ENCODE measurements at places on chromosomes 3 and 15.

DNA sequence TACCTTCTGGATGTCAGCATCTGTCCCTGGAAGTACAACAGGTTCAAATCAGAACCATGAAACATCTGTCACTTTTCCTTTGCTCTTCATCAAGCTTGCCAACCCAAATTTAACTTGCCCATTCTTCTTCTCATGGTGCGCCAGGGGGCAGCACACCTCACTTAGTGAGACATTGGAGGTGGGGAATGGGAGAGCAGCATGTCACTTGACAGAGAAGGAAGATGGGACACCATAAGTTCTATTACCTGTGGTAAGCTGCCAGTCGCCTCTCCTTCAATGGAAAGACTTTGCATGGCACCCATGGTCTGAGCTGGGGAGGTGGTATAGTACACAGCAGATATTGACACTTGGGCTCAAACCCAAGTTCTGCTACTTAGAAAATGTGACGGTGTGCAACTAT, 2.9 kb downstream of the SCN5A start:
- DNase-seq: no peak

- DNase-seq: no peak
These were observed 1.2 kb upstream of the EDEM1 start for GRCh38 chr3:5186089-5186857.

DNA sequence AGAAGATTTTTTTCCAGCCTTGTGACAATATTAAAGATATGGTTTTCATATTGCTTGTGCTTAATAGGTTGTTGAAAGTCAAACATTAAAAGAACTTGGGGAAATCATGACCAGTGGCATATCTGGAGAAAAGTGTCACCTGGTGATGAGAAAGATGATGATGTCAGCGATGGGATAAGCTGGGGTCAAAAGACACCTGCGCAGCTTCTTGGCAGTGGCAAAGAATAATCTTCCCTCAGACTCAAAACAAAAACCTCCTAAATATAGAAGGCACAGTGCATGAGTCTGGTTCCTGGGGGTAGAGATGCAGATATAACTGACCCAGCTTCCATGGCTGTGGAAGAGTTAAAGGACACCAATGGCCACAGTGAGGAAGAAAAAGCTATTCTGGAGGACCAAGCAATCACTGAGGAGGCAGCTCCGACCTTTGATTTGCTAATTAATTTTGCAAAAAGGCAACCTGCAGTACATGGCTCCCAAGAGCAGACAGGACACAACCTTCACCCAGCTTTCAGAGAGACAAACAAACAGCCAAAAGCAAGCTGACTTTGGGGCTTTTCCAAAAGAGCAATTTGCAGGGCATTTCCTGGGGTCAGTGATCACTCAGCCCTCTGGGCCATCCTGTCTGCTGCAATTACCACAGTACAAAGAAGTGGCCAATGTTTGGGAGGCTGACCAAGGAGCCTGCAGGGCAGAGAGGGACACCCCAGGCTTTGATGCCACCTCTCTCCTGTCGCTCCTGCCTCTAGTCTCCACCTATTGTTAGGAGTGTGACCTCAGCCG, 17.6 kb upstream of the SEMA5B start:
- no peak for DNase-seq

DNA sequence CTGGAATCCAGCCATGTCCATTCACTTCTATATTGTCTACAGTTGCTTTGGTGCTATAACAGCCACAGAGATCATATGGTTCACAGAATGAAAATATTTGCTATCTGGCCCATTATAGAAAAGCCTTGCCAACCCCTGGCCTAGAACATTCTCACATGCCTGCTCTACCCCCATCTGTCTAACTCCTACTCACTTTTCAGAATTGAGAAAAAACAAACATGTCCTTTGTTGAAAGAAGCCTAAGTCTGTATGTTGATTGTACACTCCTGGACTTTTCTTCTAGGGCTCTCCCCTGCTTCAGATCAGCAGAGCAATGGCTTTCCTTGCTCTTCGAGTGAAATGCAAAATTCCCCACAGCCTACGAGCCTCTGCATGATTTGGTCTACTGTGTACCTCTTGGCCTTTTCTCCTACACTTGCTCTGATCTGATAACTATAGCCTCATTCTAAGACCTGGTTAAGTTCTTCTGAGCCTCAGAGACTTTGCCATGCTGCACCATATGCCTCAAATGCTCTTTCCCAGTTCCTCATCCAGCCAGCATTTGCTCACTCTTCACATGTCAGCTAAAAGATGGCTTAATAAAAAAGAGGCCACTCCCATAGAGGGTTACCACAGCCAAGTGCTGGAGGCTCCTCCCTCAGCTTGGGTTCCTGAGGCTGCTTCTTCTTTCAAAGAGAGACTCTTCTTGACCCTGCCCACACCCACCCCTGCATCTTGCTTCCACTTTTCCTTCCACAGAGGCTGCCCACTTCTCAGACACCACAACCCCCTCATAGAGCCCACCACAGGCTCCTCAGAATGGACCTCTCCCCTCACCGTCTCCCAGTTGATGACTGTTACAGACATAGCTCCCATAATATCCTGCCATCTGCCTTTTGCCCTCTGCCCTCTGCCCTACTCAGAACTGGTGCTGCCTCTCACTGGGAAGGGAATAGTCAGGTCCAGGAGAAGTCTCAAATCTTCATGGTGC, 22.9 kb upstream of the DCLK3 start:
- no peak for DNase-seq

DNA sequence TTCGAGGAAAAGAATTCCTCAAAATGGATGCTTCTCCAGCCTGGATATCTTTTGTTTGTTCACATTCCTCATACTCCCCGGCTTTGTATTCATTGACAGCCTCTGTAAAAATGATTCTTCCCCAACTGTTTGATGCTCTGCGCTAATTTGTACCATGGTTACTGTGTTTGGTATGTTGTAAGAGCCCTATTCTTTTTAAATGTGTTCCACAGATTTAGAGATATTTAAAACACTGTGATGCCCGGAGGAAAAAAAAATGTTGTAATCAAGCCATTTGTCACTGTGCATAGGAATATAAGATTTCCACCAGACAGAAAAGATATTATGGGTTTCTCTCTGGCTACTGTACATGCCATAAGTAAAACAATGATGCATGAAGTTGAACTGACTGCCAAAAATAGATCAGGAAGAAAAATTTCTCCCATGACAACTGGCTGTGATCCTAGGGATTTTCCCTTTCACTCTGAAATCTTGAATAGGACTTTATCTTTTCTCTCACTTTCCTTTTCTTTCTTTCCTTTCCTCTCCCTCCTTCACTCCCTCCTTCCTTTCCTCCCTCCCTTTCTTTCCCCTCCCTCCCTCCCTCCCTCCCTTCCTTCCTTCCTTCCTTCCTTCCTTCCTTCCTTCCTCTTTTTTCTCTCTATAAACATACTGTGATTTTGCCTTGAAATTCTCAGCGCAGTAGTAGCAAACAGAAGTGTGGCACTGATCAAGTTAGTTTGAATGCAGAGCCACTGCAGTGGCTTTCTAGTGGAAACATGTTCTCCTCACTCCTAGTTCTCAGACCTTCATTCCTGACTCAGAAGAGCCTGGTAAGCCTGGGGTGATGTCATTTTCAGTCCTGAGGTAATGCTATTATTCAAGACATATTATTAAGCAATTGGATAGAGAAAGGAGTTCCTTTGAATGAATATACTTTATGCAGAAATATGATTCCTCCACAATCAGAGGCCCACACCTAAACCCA, 254.9 kb upstream of the TBL1XR1 start:
- no peak for DNase-seq

DNA sequence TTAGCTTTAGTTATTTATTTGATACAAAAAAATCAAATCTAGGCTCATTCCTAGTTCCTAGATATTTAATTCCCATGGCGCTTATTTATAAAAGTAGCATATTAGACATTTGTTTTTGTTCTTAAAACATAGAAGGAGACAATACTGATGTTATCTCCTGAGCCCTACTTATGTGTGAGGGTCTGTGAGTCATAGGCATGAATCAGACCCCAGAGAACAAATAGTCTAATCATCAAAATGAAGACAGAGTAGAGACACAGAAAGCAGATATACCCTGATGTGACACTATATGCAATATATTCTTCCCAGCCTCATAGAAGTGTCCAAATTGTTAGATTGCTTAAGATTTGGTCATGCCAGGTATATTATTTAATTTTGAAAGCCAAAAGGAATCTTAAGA, 44.9 kb downstream of the PEX5L start:
- no peak for DNase-seq

DNA sequence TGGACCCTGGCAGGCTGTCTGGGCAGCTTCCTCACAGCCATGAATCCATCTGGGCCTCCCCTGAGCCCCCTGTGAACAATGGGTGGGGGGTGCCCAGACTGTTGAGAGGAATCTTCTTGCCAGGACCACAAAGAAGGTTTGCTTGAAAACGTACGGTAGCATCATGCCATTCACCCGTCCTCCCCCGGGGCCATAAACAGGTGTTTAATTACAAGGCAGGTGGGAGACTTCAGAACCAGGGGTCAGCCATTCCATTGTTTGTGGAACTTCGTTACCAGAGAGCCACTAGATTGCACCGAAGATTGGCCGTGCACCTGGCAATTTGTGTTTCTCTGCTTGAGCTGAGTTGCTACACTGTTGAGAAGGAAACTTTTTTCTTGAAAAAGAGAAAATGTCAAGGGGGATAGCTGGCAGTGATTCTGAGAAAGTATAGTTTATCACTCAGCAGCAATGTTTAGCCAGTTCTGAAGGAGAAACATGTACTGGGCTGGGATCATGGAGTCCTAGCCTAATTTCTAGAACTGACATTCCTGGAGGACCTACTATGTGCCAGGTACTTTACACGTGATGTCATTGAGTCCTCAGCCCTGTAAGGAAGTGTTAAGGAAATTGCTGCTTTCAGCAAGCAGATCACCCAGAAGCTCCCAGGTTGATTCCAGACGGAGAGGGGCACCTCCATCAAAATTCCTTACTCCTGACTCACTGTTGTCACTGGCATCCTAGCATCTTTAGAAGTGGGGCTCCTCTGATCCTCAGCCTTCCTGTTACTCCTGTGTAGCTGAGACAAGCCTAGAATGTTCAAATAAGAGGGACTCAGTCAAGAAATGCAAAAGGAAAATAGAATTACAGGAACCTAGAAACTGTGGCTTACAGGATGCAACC, 103.8 kb upstream of the UBE2E1 start:
- DNase-seq: no peak

- peak; percentile 63 for DNase-seq
These were observed 64.5 kb downstream of the KLHL25 start for GRCh38 chr15:85730001-85730820.

- no peak for DNase-seq
These were observed 68.0 kb upstream of the ARL8B start for GRCh38 chr3:5054098-5054497.

DNA sequence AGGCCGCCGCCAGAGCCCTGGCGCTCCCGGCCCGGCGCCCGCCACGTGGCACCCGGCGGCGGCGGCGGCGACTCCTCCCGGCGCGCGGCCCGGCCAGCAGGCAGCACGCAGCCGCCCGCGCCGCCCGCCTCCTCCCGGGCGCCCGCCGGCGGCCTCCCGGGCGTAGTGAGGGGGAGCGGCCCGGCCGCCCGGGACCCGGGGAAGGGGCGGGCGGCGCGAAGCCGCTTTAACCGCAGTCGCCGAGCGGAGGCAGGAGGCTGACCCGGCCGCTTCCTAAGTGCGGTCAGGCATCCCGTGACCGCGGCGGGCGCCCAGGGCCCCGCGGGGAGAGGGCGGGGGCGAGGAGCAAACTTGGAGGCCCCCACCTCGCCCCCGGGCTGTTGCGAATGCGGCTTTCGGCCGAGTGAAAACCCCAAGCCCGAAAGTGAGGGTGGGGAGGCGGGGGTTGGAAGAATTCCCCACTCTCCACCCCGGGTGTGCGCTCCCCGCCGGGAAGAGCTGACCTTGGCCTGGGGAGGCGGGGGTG, 1.7 kb upstream of the HES1 start:
- peak; percentile 65 for DNase-seq

- no peak for DNase-seq
These were observed 24.0 kb downstream of the KNL1 start for GRCh38 chr15:40618023-40618422.

GRCh38 chr3:157695586-157695985, 192.4 kb upstream of the VEPH1 start:
- DNase-seq: no peak

DNA sequence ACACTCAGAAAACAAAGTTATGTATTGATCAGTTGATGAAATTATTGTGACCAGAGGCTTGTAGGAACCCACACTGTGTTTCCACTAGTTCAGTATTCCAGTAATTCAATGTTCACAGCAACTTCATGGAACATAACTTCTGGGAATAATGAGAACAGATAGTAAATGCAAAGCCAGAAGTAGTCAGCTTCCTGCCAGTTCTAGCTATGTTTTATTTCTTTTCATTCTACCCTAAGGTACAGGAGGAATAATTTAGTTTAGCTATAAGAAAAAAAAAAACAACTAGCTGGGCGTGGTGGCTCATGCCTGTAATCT, 48.6 kb downstream of the ARHGEF26 start:
- no peak for DNase-seq

DNA sequence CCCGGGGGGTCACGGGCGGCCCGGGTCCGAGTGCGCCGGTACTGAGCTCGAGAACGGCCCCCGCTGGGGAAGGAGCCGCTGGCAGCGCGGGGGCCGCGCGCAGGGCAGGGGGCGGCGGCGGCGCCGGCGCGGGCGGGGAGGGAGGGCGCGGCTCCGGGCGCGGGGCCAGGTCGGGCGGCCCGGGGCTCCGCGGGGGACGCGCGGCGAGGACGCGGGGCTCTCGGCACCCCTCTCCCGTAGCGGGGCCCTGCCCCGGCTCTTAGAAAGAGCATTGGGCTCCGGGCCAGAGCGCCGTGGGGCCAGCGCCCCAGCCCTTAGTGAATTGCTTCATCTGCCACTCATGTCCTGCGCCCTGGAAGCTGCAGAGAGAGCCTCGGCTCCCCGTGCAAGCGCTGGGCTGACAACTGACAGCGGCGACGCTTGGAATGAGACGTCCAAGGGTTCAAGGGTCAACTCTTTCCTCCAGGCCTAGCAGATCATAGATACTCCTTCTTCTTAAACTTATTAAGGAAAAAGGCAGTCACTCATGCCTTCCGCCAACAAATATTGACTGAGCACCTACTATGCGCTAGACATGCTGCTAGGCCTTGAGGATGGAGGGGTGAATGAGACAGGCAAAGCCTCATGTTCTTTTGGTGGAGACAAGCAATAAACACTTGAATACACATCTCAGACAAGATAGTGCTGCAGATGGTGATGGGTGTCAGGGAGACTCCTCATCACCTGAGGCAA, 140.8 kb downstream of the SMAD6 start:
- DNase-seq: no peak

DNA sequence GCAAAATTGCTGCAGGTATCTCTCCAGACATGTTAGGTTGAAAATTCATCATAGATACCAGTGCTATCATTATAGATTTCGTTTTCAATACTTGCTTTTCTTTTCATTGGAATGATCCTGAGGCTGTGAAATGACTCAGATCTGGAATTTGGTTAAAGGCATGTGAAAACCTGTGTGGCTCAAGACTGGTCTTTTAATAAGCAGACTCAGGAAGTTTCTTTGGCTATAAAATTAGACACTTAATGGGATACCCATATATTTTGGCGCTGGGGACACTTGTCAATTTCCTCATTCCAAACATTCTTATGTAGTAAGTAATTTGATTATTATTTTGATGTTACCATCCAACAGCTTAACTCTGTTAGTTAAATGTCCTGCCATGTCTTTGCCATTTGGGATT, 1041.1 kb upstream of the GBE1 start:
- DNase-seq: no peak

GRCh38 chr3:101850246-101851051, 1.1 kb downstream of the NFKBIZ start:
- peak; percentile 17 for DNase-seq

- no peak for DNase-seq
These were observed 1129.6 kb upstream of the GBE1 start for GRCh38 chr3:82891028-82891427.
